Fibroblast of skin of left quadriceps (primary cell): ENCODE measurements at places on chromosomes 1 and 21.

DNA sequence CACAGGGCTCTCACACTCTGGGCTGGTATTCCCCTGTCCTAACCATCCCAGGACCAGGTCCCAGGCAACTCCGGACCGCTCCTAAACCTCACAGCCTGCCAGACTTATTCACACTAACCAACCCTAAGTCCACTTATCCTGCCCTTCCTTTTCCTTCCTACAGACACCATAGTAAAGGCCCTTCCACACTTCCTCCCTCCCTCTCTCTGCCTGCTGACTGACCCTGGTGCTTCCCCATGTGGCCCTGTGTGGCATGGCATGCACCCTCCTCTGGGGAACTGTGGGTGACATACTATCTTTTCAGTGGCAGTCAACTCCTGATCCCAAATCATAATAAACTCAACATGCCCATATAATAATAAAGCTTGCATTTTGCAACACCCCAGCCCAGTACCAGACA lies 155.1 kb upstream of the DNAH14 start:
- DNase-seq, result no peak

DNA sequence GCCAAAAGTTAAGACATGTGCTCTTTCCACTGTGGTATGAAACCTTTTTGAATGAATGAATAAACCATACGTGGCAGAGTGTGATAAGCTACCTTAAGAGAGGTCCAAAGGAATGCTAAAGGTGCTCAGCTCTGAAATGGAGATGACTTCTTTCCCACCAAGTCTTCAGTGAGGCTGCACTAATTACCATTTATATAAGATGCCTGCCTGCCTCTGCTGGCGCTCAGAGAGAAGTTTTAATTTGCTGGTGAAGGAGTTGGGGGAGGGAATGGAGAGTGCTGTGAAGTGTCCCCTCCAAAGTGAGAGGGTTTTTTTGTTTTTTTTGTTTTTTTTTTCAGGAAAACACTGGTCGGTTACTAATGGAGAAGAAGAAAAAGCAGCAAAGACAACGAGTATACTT lies 559.0 kb downstream of the OMA1 start:
- no peak for DNase-seq

- peak; percentile 21 for DNase-seq
These were observed 10.4 kb upstream of the TMEM240 start for GRCh38 chr1:1550591-1551432.

DNA sequence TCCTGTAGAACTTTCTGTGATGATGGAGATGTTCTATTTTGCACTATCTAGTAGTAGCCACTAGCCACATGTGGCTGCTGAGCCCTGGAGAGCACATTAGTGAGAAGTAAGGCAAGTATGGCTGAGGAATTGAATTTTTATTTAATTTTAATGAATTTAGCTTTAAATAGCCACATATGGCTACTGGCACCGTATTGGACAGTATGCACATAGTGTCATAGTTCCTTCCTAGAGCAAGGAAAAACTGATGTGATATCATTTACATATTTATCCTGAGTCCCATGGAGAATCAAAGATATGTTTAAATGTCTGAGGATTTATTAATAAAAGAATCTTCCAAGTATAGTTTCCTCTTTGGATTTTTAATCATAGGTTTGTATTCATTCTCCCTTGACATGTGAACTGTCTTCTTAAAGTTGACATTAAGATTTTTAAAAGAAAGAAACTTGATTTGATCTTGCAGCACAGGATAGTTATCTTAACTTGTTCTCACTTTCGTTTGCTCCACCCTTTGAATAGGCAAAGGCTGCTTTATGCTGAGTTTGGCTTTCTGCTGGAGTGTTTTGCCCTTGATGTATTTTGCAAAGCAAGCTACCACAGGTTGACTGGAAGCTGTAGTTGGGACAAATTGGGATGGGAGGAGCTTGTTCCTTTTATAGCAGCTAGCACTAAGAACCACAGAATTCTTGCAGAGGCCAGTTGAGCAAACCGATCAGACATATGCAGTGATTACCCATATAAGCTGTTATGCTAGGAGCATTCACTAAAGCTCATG lies 129.7 kb downstream of the VPS13D start:
- DNase-seq, result no peak

DNA sequence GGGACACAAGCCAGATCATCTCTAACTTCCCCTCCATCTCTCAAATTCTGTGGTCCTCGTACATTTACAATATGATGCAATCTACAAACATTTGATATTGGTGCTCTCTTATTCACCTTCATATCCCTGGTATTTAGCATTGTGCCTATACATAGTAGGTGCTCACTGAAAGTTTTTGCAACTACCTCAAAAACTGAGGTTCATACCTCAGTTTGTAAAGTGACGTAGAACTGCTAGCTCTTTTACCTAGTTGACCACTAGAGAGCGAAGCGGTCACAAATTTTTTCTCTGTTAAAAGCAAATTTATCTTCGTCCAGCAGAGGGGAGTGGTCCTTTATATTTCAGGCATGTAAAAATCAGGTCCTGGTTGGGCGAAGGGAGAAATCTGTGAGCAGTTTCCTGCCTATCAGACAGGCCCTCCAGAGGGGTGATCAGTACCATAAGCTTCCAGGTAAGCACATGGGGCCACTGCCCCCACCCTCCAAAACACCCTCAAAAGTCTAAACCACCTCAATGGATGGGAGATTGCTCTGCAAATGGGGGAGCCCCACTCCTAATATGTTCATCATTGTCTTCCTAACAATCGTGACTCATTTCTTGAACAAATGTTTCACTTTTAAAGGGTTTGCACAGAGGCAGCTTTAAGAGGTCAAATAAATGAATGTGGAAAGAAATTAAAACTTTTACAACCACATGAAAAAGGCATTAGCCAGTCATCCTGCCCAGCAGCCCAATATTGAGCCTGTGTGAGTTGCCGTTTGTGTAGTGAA lies 10.6 kb upstream of the HLCS start:
- DNase-seq, result peak; percentile 66

DNA sequence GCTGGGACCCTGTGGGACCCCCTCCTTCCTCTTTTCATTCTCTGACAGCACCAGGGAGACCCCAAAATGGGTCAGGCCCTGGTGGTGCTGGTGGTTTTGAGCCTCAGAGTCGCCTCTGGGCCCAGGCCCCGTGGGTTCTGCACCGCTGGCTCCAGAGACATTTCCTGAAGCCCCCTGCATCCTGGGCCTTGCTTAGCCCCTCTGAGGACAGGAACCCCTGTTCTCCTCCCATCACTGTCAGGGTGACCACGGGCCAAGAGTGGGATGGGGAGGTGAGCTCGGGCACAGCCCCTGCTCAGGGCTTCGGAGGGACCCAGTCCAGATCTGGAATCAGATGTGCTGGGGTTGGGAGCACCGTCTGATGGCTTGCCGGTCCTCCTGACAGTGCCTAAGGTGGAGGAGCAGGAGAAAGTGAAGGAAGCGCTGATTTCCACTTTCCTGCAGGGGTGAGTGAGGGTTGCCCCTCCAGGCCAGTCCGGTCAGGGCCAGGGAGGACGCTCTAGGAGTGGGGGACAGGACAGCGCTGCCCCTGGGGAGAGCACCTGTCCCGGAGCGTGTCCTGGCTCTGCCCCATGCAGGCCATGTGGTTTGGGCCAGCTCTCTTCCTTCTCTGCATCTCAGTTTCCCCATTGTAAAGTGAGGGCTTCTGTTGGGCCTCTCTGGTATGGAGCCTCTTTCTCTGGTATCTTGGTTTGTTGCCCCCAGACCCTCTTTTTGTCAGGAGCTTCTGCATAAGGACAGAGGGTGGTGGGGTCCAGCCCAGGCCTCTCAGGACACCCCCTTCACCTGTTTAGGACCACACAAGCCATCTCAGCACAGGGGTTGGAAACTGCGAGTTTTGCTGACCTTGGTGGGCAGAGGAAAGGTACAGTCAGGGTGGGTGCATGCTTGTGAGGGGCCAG lies 71.0 kb downstream of the TRIM11 start:
- no peak for DNase-seq

DNA sequence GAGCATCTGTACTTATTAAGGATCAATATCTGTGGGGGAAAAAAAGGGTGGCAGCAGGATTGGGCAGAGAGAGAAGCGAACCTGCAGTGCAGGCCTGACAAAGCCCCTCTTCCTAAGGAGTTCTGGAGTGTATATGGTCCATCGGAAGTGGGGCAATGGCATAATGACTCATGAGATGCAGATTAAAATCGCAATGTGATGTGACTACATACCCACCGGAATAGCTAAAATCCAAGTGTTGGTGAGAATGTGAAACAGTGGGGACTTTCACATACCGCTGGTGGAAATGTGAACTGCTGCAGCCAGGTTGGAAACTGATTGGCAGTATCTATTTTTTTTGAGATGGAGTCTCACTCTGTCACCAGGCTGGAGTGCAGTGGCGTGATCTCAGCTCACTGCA lies 8.2 kb upstream of the CREG1 start:
- DNase-seq, result no peak

DNA sequence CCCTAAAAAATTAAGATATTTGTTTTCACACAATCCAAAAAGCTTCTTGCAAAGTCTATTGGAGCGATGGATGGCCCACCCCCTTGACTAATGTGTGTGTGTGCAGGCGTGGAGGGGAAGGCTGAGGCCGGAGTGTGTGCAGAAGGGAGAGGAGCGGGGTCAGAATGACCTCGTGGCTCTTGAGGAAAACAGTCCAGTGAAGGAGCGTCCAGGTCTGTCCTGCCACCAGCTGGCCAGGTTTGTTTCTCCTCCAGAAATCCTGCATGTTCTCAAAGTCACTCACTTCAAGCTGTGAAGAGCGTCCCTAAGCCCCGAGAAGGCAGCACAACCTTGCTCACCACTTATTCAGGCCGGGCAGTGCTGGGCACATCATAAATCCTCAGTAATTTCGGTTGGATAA lies 69.5 kb upstream of the SSX2IP start:
- no peak for DNase-seq

DNA sequence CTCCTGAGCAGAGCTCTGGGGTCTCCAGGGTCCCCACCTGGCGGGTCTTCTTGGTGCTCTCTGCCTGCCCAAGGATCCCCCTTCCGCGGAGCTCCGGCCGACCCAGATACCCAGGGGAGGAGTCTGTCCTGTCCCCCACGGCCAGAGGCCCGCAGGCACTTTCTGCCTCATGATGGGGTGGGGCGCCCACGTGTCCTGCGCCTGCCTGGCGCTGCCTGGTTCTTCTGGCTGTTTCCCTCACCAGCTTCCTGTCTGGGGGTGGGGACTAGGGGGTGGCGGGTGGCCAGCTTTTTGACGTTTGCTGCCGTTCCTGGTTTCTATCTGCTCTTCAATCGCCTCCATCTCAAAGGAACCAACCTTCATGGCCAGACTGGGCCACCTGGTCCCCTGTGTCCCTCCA lies 313.3 kb upstream of the VAMP3 start:
- no peak for DNase-seq
